HFFc6 (cell line): ENCODE measurements at places on chromosomes 6 and 20.
A peak's percentile ranks its signal among the peaks of the same experiment; 100 is the strongest.

DNA sequence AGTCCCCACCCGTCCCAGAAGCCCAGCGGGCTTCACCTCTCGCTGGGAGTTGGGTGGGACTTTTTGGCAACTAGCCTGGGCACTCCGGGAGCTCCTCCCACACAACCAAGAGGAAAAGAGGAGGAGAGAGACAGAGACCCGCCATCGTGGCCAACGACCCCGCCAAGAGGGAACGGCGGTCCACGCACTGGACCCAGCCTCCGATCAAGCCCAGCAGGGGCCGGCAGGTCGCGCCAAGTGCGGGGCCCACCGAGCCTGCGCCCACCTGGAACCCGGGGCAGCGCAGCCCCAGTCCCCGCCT is 3.0 kb upstream of the TMEM14C start:
- H3K27ac ChIP-seq = no peak overlapping the region
- peak overlapping the region; percentile 70 for H3K4me3 ChIP-seq
- peaks cover 30% of the 10 kb centered on the region for H3K4me1 ChIP-seq
- no peak for DNase-seq

- H3K4me3 ChIP-seq = no peak overlapping the region
- H3K27me3 ChIP-seq = peaks cover 2% of the 10 kb centered on the region; the same call in 1 of the 2 replicates
- H3K36me3 ChIP-seq = no peaks in the 10 kb centered on the region
Measured at GRCh38 chr6:15980801-15981200, 148.1 kb upstream of the MYLIP start.

DNA sequence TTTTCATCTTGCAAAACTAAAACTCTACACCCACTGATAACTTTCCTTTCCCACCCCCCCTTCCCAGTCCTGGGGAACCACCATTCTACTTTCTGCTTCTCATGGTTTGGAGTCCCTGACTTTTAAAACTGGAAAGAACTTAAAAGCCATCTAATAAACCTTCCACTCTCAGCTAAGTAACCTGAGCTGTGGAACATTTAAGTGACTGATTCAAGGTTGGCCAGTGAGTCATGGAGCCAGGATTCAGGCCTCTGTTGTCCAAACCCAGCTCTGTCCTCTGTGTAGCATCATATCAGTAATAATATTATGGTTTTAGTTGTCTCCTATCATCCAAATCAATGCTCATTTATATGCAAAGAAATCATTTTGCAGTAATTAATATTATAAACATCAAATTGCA is 176.0 kb upstream of the NT5E start:
- peaks cover 5% of the 10 kb centered on the region for H3K27me3 ChIP-seq
- H3K4me1 ChIP-seq = no peaks in the 10 kb centered on the region
- no peak overlapping the region for H3K27ac ChIP-seq
- no peaks in the 10 kb centered on the region for H3K36me3 ChIP-seq
- no peak for DNase-seq

DNA sequence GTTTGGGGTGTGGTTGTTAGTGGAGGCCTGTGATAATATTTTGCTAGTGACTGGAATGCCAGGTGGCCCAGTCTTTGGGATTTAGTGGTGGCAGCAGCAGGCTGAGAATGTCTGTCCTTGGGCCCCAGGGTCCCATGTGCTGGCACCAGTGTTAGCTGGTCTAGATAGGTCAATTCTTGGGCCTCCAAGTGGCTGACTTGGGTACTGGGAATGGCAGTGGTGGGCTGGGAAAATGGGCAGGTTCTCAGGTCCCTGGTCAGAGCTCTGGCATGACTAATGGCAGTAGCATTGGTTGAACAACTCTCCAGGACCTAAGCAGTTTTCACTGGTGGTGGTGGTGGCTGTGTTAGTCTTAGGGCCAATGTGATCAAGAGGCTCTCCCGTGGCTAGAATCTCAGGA is 50.3 kb downstream of the OLIG3 start:
- no peaks in the 10 kb centered on the region for H3K4me1 ChIP-seq
- no peak overlapping the region for H3K4me3 ChIP-seq
- H3K36me3 ChIP-seq = no peaks in the 10 kb centered on the region
- H3K27me3 ChIP-seq = peaks cover 1% of the 10 kb centered on the region; the same call in 1 of the 2 replicates
- DNase-seq = no peak

GRCh38 chr6:80003826-80004172 is 650 bp upstream of the TTK start:
- no peaks in the 10 kb centered on the region for H3K36me3 ChIP-seq
- H3K27me3 ChIP-seq = no peaks in the 10 kb centered on the region; the same call in 1 of the 2 replicates
- H3K4me3 ChIP-seq = peak overlapping the region; percentile 94

GRCh38 chr6:115706324-115706723 is 354.4 kb downstream of the FRK start:
- no peak overlapping the region for H3K4me3 ChIP-seq
- H3K36me3 ChIP-seq = no peaks in the 10 kb centered on the region
- no peak overlapping the region for H3K27ac ChIP-seq
- no peak for DNase-seq

GRCh38 chr6:54255886-54256285 is 52.4 kb upstream of the TINAG start:
- H3K27ac ChIP-seq = no peak overlapping the region
- H3K4me3 ChIP-seq = no peak overlapping the region
- no peak for DNase-seq
- H3K36me3 ChIP-seq = no peaks in the 10 kb centered on the region

DNA sequence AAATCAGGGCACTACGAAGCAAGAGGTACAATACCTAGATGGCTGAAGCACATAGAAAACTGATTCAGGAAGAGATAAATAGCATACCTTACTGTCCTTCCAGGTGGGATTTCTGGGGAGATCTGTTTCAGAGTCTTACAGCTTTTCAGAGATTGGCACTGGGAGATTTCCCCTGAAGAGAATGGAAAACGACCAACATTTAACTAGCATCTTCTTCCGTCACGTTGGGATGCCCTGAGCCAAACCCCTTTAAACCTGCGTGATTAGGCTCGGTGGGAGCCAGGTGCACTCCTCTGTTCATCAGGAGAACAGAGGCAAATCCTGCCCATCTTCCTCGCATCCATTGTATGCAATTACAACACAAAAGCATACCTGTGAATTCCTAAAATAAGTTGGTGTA is 614.5 kb downstream of the HDGFL1 start:
- H3K4me3 ChIP-seq = no peak overlapping the region
- H3K27ac ChIP-seq = no peak overlapping the region
- no peaks in the 10 kb centered on the region for H3K4me1 ChIP-seq

DNA sequence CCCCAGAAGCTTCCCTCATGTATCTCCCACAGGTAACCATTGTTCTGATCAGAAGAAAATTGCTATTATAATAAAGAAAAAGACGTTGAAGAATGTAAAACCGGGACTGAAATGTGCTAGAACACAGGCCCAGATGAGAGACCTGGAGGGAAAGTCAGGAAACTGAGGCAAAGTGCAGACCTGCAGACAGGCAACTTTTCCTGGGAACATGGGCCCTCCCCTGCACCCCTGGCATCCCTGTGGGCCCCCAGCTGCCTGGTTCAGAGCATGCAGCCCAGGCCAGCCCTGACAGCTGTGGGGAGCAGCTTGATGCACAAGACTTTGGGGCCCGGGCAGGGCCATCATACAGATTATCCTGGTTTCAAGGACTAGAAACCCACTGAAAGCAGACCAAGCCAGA is 212.2 kb downstream of the CDC5L start:
- H3K36me3 ChIP-seq = no peaks in the 10 kb centered on the region
- H3K4me1 ChIP-seq = no peaks in the 10 kb centered on the region
- no peak overlapping the region for H3K4me3 ChIP-seq
- DNase-seq = no peak
- H3K27ac ChIP-seq = no peak overlapping the region

DNA sequence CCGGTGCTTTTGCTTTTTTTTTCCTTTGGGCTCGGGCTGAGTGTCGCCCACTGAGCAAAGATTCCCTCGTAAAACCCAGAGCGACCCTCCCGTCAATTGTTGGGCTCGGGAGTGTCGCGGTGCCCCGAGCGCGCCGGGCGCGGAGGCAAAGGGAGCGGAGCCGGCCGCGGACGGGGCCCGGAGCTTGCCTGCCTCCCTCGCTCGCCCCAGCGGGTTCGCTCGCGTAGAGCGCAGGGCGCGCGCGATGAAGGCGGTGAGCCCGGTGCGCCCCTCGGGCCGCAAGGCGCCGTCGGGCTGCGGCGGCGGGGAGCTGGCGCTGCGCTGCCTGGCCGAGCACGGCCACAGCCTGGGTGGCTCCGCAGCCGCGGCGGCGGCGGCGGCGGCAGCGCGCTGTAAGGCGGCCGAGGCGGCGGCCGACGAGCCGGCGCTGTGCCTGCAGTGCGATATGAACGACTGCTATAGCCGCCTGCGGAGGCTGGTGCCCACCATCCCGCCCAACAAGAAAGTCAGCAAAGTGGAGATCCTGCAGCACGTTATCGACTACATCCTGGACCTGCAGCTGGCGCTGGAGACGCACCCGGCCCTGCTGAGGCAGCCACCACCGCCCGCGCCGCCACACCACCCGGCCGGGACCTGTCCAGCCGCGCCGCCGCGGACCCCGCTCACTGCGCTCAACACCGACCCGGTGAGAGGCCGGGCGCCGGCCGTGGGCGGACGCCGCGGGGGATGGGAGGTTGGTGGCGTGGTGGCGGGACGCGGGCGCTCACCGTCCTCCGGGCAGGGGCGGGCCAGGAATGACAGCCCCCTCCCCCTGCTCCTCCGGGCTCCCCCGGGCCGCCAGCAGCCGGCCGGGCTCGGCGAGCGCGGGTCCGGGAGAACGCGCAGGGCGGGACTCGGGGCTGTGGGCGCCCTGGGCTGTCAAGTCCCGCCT is 606 bp downstream of the ID4 start:
- H3K36me3 ChIP-seq = peaks cover 13% of the 10 kb centered on the region; the same call in 1 of the 2 replicates
- DNase-seq = peak; percentile 28
- peak overlapping the region; percentile 96 for H3K4me3 ChIP-seq
- H3K27me3 ChIP-seq = peaks cover 5% of the 10 kb centered on the region

- H3K27me3 ChIP-seq = peaks cover 3% of the 10 kb centered on the region
- H3K4me1 ChIP-seq = no peaks in the 10 kb centered on the region
- no peak overlapping the region for H3K4me3 ChIP-seq
Measured at GRCh38 chr6:146433881-146434731, 109.5 kb upstream of the RAB32 start.

DNA sequence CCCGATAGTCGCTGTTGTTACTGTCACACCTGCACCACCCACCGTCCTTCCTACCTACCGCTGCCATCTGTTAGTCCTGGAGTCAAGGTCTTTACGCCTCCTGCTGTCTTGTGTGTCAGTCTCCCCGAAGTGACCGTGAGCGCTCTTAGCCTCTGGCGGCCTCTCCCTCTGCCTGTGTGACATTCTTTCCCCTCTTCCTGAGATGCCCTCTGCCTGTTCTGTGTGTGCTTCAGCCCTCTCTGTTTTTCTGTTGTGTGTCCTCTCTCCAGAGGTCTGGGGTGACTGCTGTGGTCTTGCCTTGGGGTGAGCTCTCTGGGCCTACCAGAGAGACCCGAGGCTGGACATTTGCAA is 54.9 kb downstream of the TCP11 start:
- peaks cover 5% of the 10 kb centered on the region; the same call in 1 of the 2 replicates for H3K36me3 ChIP-seq
- no peak overlapping the region for H3K27ac ChIP-seq
- H3K4me3 ChIP-seq = no peak overlapping the region

DNA sequence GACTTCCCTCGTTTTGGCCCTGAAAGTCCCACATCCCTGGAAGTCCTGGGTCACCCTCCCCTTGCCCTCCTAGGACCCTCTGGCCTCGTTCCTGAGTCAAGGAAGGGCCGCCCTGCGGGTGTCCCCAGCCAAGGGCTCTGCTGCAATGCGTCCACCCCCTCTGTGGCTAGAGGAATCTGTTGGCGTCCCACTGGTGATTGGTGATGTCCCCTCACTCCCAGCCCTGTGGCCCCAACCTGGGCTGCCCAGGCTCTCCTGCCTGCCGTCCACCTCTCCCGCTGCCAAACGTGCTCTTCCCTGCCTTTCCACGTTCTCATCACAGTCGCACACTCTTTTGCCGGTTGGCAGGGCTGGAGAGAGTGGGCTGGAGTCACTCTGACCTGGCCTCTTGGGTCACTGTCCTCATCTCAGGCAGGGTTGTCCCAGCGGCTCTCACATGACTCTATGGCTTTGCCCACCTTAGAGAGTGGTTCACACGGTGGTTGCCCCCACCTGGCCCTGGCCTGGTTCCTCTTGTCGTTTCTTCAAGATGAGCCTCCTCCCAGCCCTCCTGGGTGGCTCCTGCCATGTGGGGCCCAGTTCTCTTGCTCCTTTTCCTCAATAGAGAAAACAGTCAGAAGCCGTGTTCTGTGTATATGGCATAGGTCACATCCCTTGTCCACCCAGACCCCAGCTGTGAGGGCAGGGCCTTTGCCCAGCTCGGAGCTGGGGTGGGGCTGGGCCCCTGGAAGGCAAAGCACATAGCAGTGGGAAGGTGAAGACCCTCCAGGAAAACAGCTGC is 100.9 kb downstream of the TMEM242 start:
- H3K4me1 ChIP-seq = peaks cover 44% of the 10 kb centered on the region
- DNase-seq = no peak
- H3K27ac ChIP-seq = 0 out of 2 replicates have a peak overlapping the region, but pooled peaks have one; percentile 22
- peaks cover 5% of the 10 kb centered on the region for H3K27me3 ChIP-seq

- DNase-seq = no peak
- H3K36me3 ChIP-seq = no peaks in the 10 kb centered on the region
- H3K27ac ChIP-seq = no peak overlapping the region
- no peak overlapping the region for H3K4me3 ChIP-seq
- H3K27me3 ChIP-seq = no peaks in the 10 kb centered on the region; the same call in 1 of the 2 replicates
Measured at GRCh38 chr6:22353101-22353500, 56.3 kb upstream of the PRL start.

DNA sequence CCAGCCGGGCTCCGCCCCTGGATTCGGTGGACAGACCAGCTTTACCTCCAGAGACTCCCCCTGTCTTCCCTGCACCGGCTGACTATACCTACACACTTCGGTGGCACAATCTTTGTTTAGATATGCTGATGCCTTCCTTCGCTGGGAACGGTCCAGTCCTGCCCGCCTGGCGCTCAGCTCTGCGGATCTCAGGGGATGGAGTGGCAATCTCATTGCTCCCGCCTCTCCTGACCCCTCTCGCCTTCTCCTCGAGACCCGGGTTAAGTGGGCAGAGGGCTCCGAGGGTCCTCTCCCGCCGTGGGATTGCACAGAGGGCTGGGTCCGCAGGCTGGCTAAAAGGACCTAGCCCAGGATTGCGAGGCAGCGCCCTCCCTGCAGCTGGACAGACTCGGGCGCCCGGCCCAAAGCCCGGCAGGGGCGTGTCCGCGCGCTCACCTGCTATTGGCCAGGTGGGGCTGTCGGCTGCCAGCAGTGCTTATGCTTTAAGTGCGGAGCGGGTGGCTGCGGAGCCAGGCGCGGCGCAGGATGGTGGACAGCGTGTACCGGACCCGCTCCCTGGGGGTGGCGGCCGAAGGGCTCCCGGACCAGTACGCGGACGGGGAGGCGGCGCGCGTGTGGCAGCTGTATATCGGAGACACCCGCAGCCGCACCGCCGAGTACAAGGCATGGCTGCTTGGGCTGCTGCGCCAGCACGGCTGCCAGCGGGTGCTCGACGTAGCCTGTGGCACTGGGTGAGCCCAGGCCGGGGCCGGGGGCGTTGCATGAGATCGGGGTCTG is at the start of gene GNMT:
GNMT (plus strand) TSS at position 512 of the 777 bp plus-strand sequence; CDS start at position 526, 14 bp downstream.
- peaks cover 29% of the 10 kb centered on the region for H3K4me1 ChIP-seq
- peaks cover 2% of the 10 kb centered on the region; the same call in 1 of the 2 replicates for H3K27me3 ChIP-seq
- H3K4me3 ChIP-seq = peak within 1 kb of the TSS; percentile 76
